ENCODE measurements at places on chromosomes 7 and 10.

DNA sequence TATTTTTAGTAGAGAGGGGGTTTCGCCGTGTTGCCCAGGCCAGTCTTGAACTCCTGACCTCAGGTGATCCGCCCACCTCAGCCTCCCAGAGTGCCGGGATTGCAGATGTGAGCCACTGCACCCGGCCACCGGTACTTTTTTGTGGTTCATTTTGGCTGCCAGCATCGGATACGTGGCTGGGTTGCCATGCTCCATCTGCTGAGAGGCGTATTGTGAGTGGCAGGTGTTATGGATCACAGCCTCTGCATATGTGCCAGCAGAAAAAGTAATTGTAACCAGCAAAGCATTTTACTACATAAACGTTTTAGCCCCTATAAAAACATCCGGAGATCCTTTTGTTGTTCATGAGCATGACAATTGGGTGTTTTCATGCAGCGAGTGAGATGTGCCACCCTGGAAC is 7.1 kb downstream of the FOXK1 start:
- no peak for DNase-seq

- no peak for DNase-seq
Measured at GRCh38 chr7:26574476-26574875, 282.8 kb downstream of the SNX10 start.

DNA sequence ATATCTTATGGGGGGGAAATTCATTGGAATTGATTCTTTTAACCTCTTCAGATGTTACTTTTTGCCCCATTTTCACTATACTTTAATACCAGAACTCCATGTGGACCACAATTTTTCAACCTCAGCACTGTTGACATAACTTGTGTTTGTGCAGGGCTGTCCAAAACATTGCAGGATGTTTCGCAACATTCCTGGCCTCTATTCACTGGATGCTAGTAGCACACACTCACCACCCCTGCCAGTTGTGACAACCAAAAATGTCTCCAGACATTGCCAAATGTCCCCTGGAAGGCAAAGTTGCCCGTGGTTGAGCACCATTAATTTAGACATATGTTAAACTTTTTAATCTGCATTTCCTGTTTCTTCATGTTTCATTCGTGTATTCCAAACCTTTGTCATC is 234.7 kb downstream of the GFRA1 start:
- no peak for DNase-seq

DNA sequence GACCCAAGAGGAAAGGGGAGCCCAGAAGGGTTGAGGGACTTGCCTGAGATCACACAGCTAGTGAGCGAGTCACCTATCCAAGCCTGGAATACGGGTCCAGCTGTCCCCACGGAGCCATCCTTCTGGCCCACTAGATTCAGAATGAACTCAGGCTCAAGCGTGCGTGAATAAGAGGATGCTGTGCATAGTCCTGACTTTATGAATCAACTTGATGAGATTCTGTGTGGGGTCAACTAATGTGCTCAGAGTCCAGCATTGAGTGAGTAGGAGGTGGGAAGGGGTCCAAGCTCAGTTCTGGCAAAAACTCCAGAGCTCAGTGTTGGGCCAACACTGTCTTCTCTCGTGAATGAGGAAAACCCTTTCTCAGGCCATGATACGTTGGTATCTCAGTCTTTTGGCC is 41.4 kb downstream of the CAMK1D start:
- DNase-seq = no peak

GRCh38 chr10:20990604-20991003 is 93.5 kb upstream of the NEBL start:
- no peak for DNase-seq

GRCh38 chr7:117859246-117859812 is 13.9 kb downstream of the CTTNBP2 start:
- no peak for DNase-seq

- no peak for DNase-seq
Measured at GRCh38 chr10:70513848-70514309, 35.3 kb downstream of the PALD1 start.

DNA sequence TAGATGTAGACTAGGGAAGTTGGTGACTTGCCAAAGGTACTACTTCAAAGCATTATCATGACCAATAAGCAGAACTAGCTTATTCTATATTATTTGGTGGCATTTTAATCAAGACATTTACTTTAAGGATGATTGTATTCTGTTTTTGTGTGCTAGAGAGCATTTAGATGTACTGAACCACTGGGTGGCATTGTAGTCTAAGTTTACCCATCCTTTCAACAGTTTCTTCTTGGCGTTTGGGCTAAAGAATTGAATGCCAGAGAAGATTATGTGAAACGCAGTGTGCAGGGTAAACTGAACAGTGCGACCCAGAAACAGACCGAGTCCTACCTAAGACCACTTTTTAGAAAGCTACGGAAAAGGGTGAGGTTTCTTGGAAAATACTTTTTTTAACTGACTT is 26.8 kb downstream of the PRPF18 start:
- no peak for DNase-seq

DNA sequence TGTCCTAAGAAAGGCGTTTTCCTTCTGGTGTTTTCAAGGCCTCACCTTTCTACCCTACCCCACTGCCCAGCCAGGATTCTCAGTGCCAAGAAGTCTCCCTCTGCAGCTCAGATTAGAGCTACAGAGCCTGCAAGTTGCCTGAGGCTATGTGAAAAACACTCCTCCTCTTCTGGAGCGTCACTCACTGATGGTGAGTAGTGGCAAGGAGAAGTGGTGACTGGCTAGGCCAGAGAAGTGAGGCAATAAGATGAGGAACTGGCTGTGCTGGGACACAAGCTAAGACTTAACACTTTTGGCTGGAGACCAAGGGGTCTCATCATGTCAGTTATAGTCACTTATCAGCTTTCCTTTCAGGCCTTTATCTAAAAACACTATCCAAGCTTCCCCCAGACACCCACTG is 86.7 kb upstream of the PRKAR2B start:
- peak; percentile 58 for DNase-seq

- DNase-seq = no peak
Measured at GRCh38 chr7:141884539-141885225, 31.5 kb upstream of the OR9A4 start.

DNA sequence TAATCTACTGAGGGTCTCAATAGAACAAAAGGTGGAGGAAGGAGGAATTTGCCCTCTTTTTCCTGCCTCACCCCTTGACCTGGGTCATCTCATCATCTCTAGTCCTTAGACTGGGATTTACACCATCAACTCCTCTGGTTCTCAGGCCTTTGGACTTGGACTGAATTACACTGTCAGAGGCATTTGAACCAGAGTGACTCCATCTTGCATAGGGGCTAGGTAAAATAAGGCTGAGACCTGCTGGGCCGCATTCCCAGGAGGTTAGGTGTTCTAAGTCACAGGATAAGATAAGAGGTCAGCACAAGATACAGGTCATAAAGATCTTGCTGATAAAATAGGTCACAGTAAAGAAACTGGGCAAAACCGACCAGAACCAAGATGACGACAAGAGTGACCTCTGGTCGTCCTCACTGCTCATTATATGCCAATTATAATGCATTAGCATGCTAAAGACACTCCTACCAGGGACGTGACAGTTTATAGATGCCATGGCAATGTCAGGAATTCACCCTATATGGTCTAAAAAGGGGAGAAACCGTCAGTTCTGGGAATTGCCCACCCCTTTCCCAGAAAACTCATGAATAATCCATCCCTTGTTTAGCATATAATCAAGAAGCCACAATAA is 84.0 kb downstream of the C1GALT1 start:
- DNase-seq = no peak

- no peak for DNase-seq
Measured at GRCh38 chr7:148142660-148143248, 447.8 kb upstream of the C7orf33 start.

GRCh38 chr10:17375936-17376584 is 78.3 kb downstream of the ST8SIA6 start:
- DNase-seq = no peak

DNA sequence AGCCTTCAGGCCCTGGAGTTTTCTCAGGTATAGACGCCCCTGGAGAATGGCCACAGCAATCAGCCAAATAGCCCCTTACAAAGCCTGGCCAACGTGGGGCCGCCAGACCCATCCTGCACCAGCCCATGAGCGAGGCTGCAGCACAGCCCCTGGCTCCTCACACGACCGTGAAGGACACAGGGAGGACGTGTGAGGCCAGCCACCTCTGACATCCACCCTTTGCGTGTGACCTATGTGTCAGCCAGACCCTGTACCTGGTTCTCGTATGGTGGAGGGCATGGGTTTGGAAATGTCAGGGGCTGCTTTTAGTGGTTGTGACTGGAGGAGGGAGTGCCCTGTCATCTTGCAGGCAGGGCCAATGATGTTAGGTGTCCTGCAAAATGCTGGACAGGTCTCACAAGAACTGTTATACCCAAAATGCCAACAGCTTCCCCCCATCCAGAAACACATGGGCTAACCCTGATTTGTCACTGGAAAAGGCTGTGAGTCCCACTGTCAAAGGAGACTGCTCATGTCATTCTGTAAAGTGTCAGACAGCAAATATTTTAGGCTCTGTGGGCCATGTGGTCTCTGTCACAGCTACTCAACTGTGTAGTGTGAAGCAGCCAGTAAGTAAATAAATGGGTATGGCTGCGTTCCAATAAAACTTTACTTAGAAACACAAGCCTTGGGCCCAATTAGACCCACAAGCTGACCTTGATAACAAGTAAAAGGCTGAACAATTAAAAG is 30.0 kb downstream of the NOD1 start:
- no peak for DNase-seq

- DNase-seq = no peak
Measured at GRCh38 chr10:89242840-89243568, 8.6 kb downstream of the LIPA start.

GRCh38 chr10:51035344-51035743 is 38.9 kb upstream of the PRKG1 start:
- no peak for DNase-seq

GRCh38 chr10:2980791-2981360 is 86.5 kb upstream of the PFKP start:
- no peak for DNase-seq

- no peak for DNase-seq
Measured at GRCh38 chr10:3704565-3705325, 80.3 kb downstream of the KLF6 start.

- no peak for DNase-seq
Measured at GRCh38 chr10:73039635-73040034, 57.0 kb downstream of the P4HA1 start.

DNA sequence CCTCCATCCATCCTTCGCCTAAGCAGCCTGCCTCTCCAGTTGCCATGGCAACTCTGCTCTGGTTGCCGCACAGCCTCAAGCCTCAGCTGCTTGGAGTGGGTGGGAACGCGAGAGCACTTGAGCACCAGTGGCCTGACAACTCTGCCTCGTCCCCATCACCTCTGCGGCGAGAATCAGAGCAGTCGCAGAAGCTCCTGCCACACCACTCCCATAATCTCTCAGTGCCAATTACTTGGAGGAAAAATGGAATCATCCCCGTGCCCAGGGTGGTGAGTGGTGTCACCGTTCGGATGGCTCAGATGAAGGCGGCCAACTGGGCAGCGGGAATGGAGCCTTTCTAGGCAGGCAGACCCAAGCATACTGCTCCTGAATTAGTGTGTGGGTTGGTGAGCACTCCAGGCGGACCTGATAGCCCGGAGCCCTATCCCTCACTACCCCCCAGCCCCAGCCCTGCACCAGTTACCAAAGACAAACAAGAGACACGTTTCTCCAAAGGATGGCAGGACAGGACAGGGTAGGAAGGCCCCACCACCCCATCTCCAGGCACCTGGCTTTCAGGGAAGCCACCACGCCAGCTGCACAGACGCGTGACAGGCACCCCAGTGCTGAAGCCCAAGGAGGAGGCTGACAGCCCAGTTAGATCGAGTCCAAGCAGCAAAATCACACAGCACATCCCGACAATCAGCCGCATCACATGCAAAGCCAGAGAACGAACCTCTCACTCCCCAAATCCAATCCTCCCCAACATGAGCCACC is 335.4 kb downstream of the PTPRN2 start:
- no peak for DNase-seq

DNA sequence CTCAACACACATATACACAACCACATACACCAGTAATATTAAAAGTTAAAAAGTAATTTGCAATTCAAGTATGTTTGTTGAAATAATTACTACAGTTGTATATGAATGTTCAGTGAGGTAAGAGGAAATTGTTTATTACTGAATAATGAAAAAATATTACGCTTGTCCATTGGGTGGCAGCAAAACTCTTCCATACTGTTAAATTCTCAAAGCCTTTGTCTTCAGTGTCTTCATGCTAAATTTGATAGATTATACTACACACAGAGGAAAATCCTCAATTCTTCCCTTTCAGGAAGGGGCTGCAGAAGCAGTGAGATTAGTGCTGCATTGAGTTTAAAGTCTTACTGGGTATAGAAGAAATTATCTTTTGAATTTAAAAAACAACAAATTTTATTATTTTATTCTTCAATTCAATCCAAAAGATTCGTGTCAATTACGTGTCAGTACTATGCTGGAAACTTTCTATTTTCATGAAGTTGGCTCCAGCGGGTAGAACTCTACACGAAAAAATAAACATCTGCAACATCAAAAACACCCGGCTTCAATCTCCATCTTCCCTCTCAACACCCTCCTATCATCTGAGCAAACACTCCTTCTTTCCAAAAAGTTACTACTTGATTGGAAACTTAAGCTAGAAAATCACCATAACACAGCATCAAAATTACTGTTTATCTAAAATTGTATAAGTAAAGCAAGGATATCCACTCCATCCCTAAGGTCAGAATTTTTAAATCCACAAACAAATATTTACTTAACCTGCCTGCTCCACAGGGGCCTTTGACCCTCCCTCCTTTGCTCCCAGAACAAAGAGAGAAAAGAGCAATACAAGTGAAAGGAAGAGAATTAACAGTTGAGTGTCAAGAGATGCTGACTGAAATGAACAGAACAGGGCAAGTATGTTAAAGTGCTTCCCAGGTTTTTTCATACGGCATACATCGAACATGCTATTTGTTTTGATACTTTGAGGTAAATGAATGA is 37.0 kb upstream of the TES start:
- no peak for DNase-seq

- no peak for DNase-seq
Measured at GRCh38 chr7:158904599-158904998, 48.2 kb downstream of the DYNC2I1 start.

GRCh38 chr7:7668706-7669105 is 28.2 kb downstream of the UMAD1 start:
- DNase-seq = peak; percentile 36

DNA sequence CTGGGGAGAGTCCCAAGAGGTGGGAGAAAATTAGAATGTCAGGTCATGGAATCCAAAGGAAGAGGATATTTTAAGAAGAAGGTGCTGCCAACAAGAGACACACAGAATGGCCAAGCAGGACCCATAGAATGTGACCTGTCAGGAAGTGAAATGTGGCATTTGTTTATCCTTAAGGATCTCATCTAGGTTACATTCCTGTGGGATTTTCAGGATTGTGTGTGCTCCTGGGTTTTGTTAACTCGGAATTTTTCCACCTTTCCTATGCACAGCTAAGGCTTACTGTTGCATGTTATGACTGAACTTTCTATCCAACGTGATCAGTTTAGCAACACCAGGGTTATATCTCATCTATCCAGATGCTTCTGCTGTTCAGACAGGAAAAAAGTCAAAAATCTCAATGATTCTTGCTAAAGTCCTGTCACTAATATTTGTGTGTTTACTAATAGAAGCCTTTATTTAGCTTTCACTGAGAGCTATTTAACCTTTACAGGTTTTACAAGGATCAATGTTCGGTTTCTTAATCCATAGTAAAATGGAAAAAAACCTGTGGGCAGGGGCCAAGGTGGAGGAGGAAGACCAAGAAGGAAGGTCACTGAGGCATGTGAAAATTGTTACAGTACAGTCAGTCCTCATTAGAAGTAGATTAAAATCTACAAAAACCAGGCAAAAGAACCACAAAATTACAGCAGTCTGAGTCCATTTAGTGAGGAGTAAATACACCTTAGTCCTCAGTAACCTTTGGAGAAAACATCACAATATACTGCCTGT is 437.8 kb upstream of the NPVF start:
- DNase-seq = no peak

GRCh38 chr10:110269374-110270318 is 35.1 kb downstream of the SMNDC1 start:
- DNase-seq = no peak

Data from HL-60 (cell line).